ENCODE measurements at places on chromosomes 7 and 10. TPM values are rescaled to one million over a fixed set of nuclear protein-coding genes. Genes with fewer than 3 reads are reported as not detected.
A peak's percentile ranks its signal among the peaks of the same experiment; 100 is the strongest.

The POU6F2 gene
- 1.7 TPM for polyA plus RNA-seq

The GJC3 gene
- polyA plus RNA-seq = not detected

The C10orf62 gene
- polyA plus RNA-seq = not detected

The IRF5 gene
- not detected for polyA plus RNA-seq

The ABLIM1 gene
- polyA plus RNA-seq = 105 TPM

The HMX3 gene
- not detected for polyA plus RNA-seq

DNA sequence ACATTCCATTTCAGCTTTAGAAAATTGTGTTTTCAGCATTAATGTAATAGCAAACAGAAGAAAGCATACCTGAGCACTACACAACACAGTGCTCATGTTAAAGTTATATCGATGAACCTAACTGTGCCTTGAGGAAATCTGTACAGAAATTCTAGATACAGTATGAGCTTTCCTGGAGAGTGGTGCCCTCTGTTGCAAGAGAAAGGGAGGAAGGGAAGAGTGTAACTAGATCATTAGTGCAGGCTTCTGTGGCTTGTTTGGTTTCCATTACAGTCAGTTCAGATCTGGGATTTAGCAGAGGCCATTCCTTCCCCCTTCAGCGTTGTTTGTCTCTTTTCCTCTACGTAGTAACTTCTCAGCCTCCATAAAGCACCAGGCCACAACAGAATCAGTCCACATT, 139.7 kb downstream of the HTR7 start:
- DNase-seq = peak; percentile 38
- no peaks in the 10 kb centered on the region for H3K27me3 ChIP-seq
- H3K4me1 ChIP-seq = no peaks in the 10 kb centered on the region
- H3K4me3 ChIP-seq = no peak overlapping the region
- H3K36me3 ChIP-seq = no peaks in the 10 kb centered on the region
- H3K27ac ChIP-seq = no peak overlapping the region

- no peaks in the 10 kb centered on the region for H3K36me3 ChIP-seq
- peaks cover 16% of the 10 kb centered on the region for H3K4me1 ChIP-seq
- DNase-seq = no peak
- H3K27me3 ChIP-seq = no peaks in the 10 kb centered on the region
- H3K4me3 ChIP-seq = peak overlapping the region; percentile 41
Measured at GRCh38 chr10:97686301-97686961, 610 bp downstream of the AVPI1 start.

DNA sequence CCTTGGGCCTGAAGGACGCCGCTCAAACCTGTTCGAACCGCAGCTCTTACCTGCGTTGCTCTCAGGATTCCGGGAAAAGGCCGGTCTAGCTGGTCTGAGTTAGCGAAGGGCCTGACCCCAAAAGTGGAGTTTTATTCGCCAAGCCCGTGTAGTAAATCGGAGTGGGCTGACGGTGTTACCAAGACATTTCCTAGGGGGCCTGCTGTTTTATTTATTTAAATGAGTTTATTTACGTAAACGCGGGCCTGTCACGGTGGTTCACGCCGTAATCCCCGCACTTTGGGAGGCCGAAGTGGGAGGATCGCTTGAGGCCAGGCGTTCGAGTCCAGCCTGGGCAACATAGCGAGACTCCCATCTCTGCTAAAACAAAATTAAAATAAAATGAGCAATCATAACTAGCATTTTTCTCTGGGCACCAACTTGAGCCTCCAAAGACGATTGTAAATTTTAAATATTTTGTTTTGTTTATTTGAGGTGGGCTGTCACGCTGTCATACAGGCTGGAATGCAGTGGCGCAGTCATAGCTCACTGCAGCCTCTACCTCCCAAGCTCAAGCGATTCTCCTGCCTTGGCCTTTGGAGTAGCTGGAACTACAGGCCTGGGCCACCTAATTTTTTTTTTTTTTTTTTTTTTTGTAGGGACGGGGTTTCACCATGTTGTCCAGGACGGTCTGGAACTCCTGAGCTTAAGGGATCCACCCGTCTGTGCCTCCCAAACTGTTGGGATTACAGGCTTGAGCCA, 903 bp downstream of the ZNF655 start:
- H3K4me3 ChIP-seq = peak overlapping the region; percentile 87
- H3K27ac ChIP-seq = peak overlapping the region; percentile 98
- peaks cover 10% of the 10 kb centered on the region for H3K4me1 ChIP-seq
- H3K27me3 ChIP-seq = no peaks in the 10 kb centered on the region
- peaks cover 27% of the 10 kb centered on the region for H3K36me3 ChIP-seq

DNA sequence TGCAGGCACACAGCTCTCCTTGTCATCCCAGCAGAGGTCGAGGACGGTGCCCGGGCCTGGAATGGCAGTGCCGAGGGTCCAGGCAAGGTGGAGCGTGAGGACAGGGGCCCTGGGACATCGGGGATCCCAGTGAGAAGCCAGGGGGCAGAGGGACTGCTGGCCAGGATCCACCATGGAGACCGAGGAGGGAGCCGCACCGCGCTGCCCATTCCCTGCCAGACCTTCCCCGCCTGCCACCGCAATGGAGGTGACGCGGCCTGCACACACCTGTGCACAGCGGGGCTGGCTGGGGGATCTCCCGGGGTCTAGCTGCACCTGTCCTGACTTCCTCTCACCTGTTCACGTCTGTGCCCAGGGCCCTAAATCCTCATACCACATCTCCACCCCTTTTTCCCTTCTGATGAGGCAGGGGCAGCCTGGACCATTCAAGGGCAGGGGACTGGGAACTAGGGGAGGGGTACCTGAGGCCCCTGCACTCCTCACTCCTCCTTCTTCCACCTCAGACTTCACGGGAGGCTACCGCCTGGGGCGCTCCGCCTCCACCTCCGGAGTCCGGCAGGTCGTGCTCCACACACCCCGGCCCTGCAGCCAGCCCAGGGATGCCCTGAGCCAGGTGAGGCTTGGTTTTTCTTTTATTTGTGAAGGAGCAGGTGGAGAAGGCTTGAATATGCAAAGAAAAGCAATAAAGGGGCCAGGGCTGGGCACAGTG, 6.9 kb downstream of the NYAP1 start:
- peaks cover 3% of the 10 kb centered on the region for H3K36me3 ChIP-seq
- peaks cover 5% of the 10 kb centered on the region for H3K4me1 ChIP-seq
- H3K4me3 ChIP-seq = no peak overlapping the region
- peaks cover 10% of the 10 kb centered on the region for H3K27me3 ChIP-seq
- no peak overlapping the region for H3K27ac ChIP-seq

DNA sequence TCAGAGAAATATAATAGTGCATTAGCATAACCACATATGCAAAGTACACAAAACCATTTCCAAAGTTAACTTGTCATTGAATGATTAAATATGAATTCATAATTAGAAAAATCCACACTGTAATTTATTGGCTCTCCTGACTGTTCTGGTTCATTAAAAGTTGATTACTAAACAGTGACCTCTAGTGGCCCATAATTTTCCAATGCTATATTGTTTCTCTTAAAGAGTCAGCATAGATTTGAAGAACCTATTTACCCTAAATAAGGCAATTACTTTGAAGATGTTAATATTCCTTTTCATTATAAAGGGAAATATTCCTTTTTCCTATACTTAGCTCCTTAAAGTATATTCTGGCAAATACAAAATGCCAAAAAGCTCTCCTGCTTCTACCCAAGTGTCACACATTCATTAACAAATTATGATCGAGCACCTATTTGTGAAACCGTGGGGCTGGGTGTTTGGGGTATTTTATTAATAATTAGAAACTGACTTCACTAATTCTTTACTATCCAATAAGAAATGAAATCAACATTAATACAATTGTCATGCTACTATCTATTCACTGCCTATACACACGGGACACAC, 86.2 kb downstream of the HIBADH start:
- H3K27ac ChIP-seq = no peak overlapping the region
- no peaks in the 10 kb centered on the region for H3K27me3 ChIP-seq
- no peaks in the 10 kb centered on the region for H3K4me1 ChIP-seq
- peak; percentile 62 for DNase-seq

GRCh38 chr10:63260860-63261251, 127.7 kb downstream of the NRBF2 start:
- no peak overlapping the region for H3K4me3 ChIP-seq
- no peaks in the 10 kb centered on the region for H3K27me3 ChIP-seq
- H3K4me1 ChIP-seq = peaks cover 41% of the 10 kb centered on the region
- H3K27ac ChIP-seq = no peak overlapping the region
- no peak for DNase-seq

DNA sequence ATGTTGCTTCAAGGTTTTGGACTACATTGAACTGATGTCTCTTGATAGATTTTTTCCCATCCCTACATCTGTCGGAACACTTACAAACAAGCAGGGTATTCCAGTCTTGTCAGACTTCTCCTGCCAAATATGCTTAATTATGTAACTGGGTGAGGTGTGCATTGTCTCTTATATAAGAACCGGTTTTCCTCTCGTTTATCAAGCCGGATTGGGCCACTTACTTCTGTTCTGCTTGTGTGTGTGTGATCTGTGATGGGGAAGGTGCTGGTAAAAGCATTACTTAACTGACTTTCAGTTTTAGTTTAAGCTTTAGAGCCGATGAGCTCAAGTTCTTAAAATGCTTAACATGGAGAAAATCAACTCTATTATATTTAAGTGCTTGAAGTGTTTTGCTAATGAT, 57.9 kb downstream of the OTUD1 start:
- peaks cover 3% of the 10 kb centered on the region for H3K4me1 ChIP-seq
- H3K4me3 ChIP-seq = no peak overlapping the region

DNA sequence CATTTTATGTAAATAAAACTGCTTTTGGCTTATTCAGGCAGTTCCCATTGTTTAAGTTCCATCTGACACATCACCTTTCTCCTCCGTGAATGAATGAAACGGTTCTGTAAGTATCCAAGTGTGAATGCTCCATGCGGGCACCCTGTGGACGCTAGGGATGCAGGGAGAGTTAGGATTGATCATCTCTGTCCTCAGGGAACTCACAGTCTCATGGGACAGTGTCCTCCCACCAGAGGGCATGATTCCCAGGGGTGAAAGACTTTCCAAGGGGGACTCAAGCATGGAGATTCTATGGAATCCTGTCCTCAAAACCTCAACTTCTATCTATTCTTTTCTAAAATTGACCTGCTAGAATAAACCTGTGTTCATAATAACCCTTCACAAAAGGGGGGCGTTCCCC, 98.8 kb downstream of the HECW1 start:
- no peak overlapping the region for H3K4me3 ChIP-seq
- peak; percentile 13 for DNase-seq
- no peaks in the 10 kb centered on the region for H3K36me3 ChIP-seq
- no peaks in the 10 kb centered on the region for H3K4me1 ChIP-seq
- no peak overlapping the region for H3K27ac ChIP-seq

DNA sequence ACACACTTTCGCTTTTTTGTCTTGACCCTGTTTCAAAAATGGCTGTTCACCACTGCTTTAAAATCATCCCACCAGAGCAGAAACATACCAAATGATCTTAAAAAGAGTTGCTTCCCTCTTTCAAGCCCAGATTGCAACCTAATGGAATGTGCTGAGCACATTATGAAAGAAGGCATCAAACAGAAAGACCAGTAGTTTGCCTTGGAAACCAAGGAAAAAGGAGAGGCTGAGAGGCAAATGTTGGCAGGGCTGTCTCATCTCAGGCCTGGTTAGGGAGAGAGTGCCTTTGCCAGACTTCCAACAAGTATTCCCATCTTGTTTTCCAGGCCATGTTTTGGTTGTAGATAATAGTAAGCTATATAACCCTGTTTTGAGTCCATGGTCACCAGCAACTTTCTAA, 64.3 kb downstream of the ABCB4 start:
- H3K36me3 ChIP-seq = no peaks in the 10 kb centered on the region
- no peaks in the 10 kb centered on the region for H3K27me3 ChIP-seq
- peak; percentile 8 for DNase-seq
- no peaks in the 10 kb centered on the region for H3K4me1 ChIP-seq
- H3K4me3 ChIP-seq = no peak overlapping the region

DNA sequence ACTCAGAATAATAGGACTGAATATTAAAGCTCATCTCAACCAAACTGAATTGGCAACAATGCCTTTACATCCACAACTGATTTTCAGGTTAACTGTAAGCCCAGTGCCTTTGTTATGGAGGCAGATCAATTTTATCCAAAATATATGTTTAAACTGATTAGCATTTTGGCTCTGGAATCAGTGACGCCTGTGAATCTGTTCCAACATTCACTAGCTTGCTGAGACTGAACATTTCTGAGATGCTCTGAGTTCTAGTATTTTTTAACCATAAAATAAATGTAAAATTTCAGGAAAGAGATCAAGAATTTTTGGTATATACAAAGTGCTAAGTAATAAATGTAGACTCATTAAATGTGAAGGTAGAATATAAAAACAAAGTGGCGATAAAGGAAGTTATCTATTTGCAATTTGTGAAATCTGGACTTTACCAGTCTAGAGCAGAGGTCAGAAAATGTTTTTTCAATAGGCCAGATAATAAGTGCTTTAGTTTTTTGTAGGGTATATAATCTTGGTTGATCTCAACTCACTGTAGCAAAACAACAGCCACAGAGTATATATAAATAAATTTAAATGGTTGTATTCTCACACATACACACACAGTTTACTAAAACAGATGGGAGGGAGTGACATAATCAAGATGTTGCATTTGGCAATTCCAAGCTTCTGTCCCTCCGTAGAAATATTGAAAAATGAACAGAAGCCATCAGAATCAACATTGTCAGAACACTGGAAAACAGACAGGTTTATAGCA, 560.3 kb downstream of the ZWINT start:
- no peaks in the 10 kb centered on the region for H3K4me1 ChIP-seq
- no peak overlapping the region for H3K27ac ChIP-seq
- DNase-seq = no peak
- no peak overlapping the region for H3K4me3 ChIP-seq
- no peaks in the 10 kb centered on the region for H3K36me3 ChIP-seq
- H3K27me3 ChIP-seq = no peaks in the 10 kb centered on the region
